ENCODE measurements at places on chromosomes 4 and X.

- H3K27ac ChIP-seq = no peak overlapping the region
- no peak overlapping the region for H3K4me3 ChIP-seq
- DNase-seq = no peak
Measured at GRCh38 chr4:16727218-16727617, 171.2 kb downstream of the LDB2 start.

- no peaks in the 10 kb centered on the region for H3K36me3 ChIP-seq
- H3K4me3 ChIP-seq = no peak overlapping the region
- DNase-seq = no peak
- H3K27ac ChIP-seq = no peak overlapping the region
Measured at GRCh38 chr4:122854447-122855352, 28.1 kb downstream of the FGF2 start.

DNA sequence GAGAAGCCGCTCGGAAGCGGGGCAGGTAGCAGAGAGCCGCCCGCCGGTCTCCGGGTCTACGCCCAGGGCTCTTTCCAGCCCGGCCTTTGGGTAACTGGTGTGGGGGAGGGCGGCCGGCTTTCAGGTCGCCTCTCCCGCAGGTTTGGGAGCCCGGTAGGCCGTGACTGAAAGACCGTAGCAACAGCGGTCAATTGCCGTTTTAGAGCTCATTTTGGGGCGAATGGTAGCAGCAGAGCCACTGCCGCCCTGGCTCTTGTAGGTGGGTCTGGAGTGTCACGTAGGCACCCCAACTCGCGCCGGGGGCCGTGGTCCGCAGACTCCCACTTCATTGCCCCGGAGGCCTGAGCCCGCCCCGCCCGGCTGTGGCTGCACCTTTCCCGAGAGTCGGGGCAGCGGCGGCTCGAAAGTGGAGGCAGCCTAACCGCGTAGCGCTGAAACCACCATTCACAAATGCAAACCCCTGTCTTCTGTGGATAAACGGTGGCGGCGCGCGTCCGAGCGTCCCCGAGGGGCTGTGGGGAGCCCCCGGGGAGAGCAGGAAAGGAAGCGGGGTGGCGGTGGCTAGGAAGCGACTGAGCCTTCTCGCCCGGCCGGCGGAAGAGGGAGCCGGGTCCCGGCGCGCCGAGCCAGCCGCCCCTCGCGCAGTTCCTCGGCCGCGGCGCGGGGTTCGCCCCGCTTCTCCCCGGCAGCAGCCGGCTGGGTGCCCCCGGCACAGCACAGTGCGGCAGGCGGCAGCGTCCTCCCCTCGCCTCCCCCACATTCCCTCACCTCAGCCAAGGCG, 2185.1 kb upstream of the TENM3 start:
- DNase-seq = peak; percentile 27
- peaks cover 57% of the 10 kb centered on the region for H3K27me3 ChIP-seq
- peaks cover 7% of the 10 kb centered on the region for H3K36me3 ChIP-seq

- H3K4me1 ChIP-seq = no peaks in the 10 kb centered on the region
- H3K36me3 ChIP-seq = no peaks in the 10 kb centered on the region
- no peak overlapping the region for H3K27ac ChIP-seq
- no peaks in the 10 kb centered on the region for H3K27me3 ChIP-seq
Measured at GRCh38 chrX:123525123-123525725, 207.6 kb downstream of the THOC2 start.

DNA sequence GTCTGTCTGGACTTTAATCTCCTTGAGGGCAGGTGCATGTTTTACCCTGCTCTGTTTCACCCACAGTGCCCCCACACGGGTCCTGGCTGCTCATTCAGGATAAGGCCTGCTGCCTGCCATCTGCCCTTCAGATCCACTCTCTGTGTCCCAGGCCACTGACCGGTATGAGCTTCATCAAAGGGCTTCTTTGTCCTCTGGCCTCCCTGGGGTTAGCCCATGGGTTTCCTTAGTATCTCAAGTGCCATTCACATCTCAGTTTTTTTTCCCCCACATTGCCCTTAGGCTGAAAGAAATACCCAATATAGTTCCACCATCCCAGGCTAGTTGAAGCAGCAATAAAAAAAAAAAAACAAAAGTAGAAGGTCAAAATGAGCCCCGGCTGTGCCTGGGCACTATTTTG, 9.3 kb downstream of the CD99L2 start:
- no peak overlapping the region for H3K4me3 ChIP-seq
- no peaks in the 10 kb centered on the region for H3K27me3 ChIP-seq
- H3K27ac ChIP-seq = no peak overlapping the region
- DNase-seq = no peak
- H3K4me1 ChIP-seq = no peaks in the 10 kb centered on the region

GRCh38 chr4:104693601-104694201, 199.0 kb upstream of the CXXC4 start:
- no peak for DNase-seq
- no peaks in the 10 kb centered on the region for H3K36me3 ChIP-seq
- H3K27me3 ChIP-seq = no peaks in the 10 kb centered on the region
- no peak overlapping the region for H3K27ac ChIP-seq
- H3K4me1 ChIP-seq = no peaks in the 10 kb centered on the region
- no peak overlapping the region for H3K4me3 ChIP-seq

GRCh38 chr4:40309250-40309774, 25.8 kb upstream of the CHRNA9 start:
- DNase-seq = peak; percentile 78
- H3K4me3 ChIP-seq = peak overlapping the region; percentile 71
- peaks cover 81% of the 10 kb centered on the region for H3K4me1 ChIP-seq
- H3K36me3 ChIP-seq = no peaks in the 10 kb centered on the region
- H3K27me3 ChIP-seq = no peaks in the 10 kb centered on the region

- no peak overlapping the region for H3K27ac ChIP-seq
- peaks cover 34% of the 10 kb centered on the region for H3K4me1 ChIP-seq
- H3K36me3 ChIP-seq = no peaks in the 10 kb centered on the region
- peak; percentile 36 for DNase-seq
Measured at GRCh38 chrX:45230410-45230809, 29.7 kb upstream of the DIPK2B start.

DNA sequence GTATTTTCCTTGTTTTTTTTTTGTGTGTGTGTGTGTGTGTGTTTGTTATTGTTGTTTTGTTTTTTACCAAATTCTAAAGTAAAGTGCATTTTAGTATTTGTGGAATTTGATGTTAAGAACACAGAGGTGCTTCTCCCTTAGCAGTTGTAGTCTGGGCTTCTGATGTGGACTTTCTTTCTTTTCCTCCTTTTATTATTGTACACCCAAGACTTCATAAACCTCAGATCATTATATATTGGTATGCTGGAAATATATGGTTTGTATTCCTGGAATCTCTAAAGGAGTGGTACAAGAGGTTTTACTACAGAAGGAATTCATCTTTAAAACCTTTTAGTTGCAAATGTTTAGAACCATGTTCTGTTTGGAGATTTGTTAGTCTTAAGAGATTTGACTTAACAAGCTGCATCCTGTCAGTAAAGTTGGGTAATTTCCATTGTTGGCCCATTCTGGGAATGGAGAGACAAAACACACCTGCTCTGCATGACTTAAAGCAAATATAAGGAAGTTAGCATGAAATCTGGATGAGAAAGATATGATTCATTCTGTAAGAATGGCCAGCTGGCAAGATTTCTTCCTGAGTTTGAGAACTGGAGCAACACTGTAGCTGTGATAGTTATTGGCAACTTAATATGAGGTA, 64.0 kb downstream of the SMAD1 start:
- H3K27ac ChIP-seq = no peak overlapping the region
- H3K4me3 ChIP-seq = no peak overlapping the region
- no peaks in the 10 kb centered on the region for H3K36me3 ChIP-seq
- H3K4me1 ChIP-seq = no peaks in the 10 kb centered on the region
- peaks cover 4% of the 10 kb centered on the region for H3K27me3 ChIP-seq

DNA sequence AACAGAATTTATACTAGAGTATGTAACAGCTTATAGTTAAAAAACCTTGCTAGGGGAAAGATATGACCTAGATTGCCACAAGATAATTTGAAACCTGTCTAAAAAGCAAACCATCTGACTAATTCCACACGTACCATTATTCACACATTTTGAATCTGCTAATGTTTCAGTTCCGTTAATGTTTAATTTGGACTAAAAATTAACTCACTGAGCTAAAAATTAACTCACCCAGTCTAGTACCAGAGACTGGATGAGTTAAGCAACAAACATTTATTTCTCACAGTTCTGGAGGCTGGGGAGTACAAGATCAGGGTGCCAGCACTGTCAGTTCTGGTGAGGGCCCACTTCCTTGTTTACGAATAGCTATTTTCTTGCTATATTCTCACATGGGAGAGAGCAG, 231.5 kb upstream of the DIAPH2 start:
- no peaks in the 10 kb centered on the region for H3K27me3 ChIP-seq
- H3K27ac ChIP-seq = no peak overlapping the region
- H3K4me3 ChIP-seq = no peak overlapping the region
- DNase-seq = no peak
- no peaks in the 10 kb centered on the region for H3K36me3 ChIP-seq
- H3K4me1 ChIP-seq = no peaks in the 10 kb centered on the region

DNA sequence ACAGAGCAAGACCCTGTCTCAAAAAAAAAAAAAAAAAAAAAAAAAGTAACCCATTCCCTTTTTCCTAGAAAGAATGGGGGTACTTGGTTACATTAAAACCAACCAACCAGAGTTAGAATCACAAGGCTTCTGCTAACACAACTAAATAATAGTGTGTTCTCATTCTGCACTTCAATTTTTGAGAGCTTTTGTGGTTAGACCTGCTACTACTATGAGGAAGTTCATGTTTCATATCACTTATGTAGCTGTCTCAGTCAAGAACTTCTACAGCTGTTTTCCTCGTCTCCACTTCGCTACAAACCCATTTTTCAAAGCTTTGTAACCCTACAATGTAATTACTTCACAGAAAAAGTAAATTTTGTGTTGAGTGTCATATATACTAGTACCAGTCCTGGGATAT, 58.3 kb downstream of the PDHA2 start:
- no peaks in the 10 kb centered on the region for H3K27me3 ChIP-seq
- no peaks in the 10 kb centered on the region for H3K4me1 ChIP-seq
- no peaks in the 10 kb centered on the region for H3K36me3 ChIP-seq
- no peak overlapping the region for H3K4me3 ChIP-seq
- H3K27ac ChIP-seq = no peak overlapping the region

GRCh38 chrX:66553973-66554372, 84.9 kb downstream of the EDA2R start:
- no peaks in the 10 kb centered on the region for H3K4me1 ChIP-seq
- H3K4me3 ChIP-seq = no peak overlapping the region
- no peak overlapping the region for H3K27ac ChIP-seq
- no peak for DNase-seq
- H3K27me3 ChIP-seq = peaks cover 5% of the 10 kb centered on the region
- H3K36me3 ChIP-seq = no peaks in the 10 kb centered on the region

- peak overlapping the region; percentile 45 for H3K4me3 ChIP-seq
- H3K4me1 ChIP-seq = peaks cover 10% of the 10 kb centered on the region
- H3K27ac ChIP-seq = no peak overlapping the region
- peak; percentile 24 for DNase-seq
Measured at GRCh38 chrX:39730662-39731329, 367.0 kb downstream of the BCOR start.

- no peaks in the 10 kb centered on the region for H3K27me3 ChIP-seq
- peaks cover 9% of the 10 kb centered on the region for H3K4me1 ChIP-seq
- peak; percentile 56 for DNase-seq
Measured at GRCh38 chrX:22526339-22526738, 253.6 kb downstream of the CBLL2 start.

- no peaks in the 10 kb centered on the region for H3K4me1 ChIP-seq
- H3K4me3 ChIP-seq = no peak overlapping the region
- no peaks in the 10 kb centered on the region for H3K27me3 ChIP-seq
Measured at GRCh38 chr4:145776208-145776607, 96.3 kb downstream of the C4orf51 start.

DNA sequence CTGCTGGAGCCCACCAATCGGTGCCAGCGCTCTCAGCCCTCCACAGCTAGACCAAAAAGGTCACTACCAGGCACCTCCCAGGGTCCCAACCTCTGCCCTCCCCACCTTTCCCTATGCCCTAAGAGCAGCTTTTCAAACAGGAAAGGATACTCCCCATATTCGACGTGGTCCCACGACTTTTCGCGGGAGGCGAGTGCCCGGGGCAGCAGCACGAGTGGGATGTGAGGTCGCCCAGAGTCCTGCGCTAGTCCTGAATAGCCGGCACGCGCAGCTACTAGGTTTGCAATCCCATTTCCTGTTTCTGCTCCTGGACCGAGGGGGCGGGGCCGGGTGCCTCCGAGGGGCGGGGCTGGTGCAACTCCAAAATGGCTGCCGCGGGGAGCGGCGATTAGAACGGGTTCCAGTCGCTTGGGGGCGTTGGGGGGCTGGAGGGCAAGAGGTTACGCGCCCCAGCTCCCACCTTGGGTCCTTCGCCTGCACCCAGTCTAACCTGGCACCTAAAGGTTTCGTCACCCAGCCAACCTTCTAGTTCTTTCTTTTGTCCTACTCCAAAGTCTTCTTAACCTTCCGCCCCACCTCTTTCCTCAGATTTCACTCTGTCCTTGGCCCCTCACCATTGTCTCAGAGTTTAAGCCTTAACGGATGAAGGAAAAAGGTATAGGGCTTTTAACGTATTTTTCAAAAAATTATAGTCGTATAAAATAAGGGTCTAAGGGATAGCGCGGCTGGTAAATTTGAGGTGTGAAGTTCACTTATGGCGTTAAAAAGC, 85.0 kb upstream of the TENT5D start:
- no peaks in the 10 kb centered on the region for H3K36me3 ChIP-seq
- DNase-seq = no peak

- H3K27me3 ChIP-seq = no peaks in the 10 kb centered on the region
- peaks cover 4% of the 10 kb centered on the region for H3K4me1 ChIP-seq
- H3K4me3 ChIP-seq = no peak overlapping the region
- H3K27ac ChIP-seq = no peak overlapping the region
- DNase-seq = no peak
- H3K36me3 ChIP-seq = no peaks in the 10 kb centered on the region
Measured at GRCh38 chrX:114073926-114074325, 510.0 kb upstream of the HTR2C start.

DNA sequence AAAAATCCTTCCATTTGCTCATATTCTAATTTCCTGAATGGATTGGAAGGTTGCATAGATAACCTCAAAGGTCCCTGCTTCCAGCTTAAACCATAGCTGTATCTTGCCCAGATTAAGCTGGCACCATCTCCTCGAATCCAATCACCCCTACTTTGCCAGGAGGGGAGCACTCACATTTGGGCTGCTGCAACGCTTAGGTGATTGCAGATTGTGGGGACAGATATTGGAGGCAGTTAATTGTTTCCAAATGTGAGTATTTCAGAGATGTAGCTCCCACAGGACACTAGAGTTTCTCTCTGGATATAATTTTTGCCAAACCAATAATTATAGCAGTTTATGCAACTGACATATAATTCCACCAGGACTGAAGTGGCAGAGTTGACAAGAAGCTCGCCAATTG, 53.5 kb upstream of the ACSL1 start:
- H3K27me3 ChIP-seq = no peaks in the 10 kb centered on the region
- no peaks in the 10 kb centered on the region for H3K4me1 ChIP-seq
- DNase-seq = no peak
- H3K4me3 ChIP-seq = no peak overlapping the region

GRCh38 chrX:69503228-69503781, 821 bp upstream of the NALF2 start:
- peaks cover 22% of the 10 kb centered on the region for H3K27me3 ChIP-seq
- H3K4me3 ChIP-seq = peak overlapping the region; percentile 56
- no peaks in the 10 kb centered on the region for H3K4me1 ChIP-seq
- no peak overlapping the region for H3K27ac ChIP-seq
- DNase-seq = no peak
- no peaks in the 10 kb centered on the region for H3K36me3 ChIP-seq
